GM10248 (cell line): ENCODE measurements at places on chromosomes 11 and 22.

DNA sequence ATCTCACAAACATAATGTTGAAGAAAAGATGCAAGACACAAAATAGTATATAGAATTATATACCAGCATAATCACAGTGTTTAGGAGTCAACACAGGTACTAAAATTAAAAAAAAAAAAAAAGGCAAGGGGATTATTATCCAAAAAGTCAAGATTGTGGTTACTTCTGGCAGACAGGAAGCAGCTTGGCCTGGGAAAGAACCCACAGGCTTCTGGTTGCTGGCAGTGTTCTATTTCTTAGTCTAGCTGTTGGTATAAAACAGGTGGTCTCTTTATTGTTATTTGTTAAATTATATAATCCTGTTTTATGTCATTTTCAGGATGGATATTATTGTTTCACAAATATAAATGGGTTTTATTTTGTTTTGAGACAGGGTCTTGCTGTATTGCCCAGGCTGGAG lies 54.0 kb downstream of the C11orf58 start:
- no peak for DNase-seq

GRCh38 chr22:16777284-16777924 lies 47.8 kb downstream of the XKR3 start:
- no peak for DNase-seq

- no peak for DNase-seq
Measured at GRCh38 chr11:66919923-66920322, 38.3 kb downstream of the PC start.

GRCh38 chr22:42412744-42413333 lies 19.4 kb downstream of the NFAM1 start:
- no peak for DNase-seq

DNA sequence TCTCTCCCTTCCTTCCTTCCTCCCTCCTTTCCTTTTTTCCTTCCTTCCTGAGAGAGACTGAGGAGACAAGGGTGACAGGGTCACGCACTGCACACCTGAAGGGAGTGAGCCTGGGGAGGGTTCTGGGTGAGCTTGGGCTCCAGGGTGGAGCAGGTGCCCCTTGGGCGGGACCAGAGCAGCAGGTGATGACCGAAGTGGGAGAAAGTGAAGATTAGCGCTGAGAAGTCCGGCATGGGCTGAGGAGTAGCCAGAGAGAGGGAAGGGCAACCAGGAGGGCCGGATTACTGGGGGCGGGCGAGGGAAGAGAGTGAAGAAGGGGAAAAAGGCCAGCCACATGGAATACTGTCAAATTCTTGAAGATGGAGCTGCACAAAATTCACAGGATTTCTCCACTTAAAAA lies 99.2 kb upstream of the LMO1 start:
- DNase-seq, result no peak

- DNase-seq, result no peak
Measured at GRCh38 chr11:111960916-111961315, 23.8 kb downstream of the DIXDC1 start.

GRCh38 chr11:134566311-134566710 lies 154.3 kb upstream of the B3GAT1 start:
- no peak for DNase-seq

DNA sequence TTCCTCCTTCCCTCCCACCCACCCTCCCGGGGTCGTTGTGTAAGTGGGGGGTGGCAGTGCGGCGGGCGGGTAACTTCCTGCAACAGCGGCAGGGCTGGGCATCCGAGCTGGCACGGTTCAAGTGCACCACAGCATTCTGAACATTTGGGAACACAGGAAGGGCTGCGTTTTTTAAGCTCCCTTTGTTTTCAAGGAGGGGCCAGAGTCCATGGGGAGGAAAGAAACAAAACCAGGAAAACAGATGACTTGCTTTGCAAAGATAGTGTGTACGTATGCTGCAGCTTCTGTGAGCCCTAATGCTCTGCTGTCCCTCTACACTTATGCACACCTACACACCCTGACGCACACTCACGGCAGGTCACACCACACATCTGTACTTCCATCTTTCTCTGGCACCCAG lies 152.5 kb downstream of the FBXO7 start:
- DNase-seq, result no peak
